ENCODE measurements at places on chromosomes 5 and 9. TPM values are rescaled to one million over a fixed set of nuclear protein-coding genes. Genes with fewer than 3 reads are reported as not detected.

The LHX6 gene
- total RNA-seq, result 2.2 TPM

GRCh38 chr9:90000925-90001324 lies 396.1 kb downstream of the GADD45G start:
- DNase-seq, result no peak

- no peak for DNase-seq
Measured at GRCh38 chr5:644509-644908, 32.4 kb downstream of the CEP72 start.

The BTNL8 gene
- total RNA-seq, result not detected

DNA sequence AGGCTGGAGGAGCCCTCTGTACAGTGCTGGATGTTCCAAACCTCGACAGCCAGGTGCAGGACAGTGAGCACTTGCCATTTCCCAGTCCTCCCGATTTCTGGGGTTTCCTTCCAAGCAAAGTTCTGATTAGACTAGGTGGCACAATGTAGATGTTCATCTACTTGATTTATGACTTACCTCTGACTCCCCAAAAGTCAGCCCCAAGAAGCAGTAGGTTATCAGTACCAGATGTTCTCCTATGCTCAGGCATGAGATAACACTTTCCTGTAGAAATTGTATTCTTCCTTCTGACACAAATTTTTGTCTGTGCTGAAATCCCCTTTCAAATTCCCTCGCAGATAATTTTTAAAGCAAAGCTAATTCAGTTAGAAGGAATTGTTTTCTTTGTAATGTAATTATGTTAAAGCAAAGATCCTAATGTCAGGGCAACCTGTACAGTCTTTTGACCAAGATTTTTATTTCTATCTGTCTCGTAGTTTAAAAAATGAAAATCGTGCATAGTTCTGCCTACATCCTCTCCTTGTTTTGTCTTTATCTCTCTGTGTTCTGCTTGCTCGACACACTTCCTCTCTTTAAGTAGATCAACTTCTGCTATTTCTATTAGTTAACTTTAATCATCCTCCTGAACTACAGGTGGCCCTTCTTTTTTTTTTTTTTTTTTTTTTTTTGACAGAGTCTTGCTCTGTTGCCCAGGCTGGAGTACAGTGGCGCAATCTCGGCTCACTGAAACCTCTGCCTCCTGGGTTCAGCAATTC lies 102.4 kb upstream of the PJA2 start:
- no peak for DNase-seq

The IL33 gene
- 123 TPM for total RNA-seq

GRCh38 chr5:1801222-1801966 lies at the start of gene NDUFS6:
NDUFS6 (plus strand) TSS chr5:1801407; CDS start chr5:1801418, 11 bp downstream.
- DNase-seq, result no peak

DNA sequence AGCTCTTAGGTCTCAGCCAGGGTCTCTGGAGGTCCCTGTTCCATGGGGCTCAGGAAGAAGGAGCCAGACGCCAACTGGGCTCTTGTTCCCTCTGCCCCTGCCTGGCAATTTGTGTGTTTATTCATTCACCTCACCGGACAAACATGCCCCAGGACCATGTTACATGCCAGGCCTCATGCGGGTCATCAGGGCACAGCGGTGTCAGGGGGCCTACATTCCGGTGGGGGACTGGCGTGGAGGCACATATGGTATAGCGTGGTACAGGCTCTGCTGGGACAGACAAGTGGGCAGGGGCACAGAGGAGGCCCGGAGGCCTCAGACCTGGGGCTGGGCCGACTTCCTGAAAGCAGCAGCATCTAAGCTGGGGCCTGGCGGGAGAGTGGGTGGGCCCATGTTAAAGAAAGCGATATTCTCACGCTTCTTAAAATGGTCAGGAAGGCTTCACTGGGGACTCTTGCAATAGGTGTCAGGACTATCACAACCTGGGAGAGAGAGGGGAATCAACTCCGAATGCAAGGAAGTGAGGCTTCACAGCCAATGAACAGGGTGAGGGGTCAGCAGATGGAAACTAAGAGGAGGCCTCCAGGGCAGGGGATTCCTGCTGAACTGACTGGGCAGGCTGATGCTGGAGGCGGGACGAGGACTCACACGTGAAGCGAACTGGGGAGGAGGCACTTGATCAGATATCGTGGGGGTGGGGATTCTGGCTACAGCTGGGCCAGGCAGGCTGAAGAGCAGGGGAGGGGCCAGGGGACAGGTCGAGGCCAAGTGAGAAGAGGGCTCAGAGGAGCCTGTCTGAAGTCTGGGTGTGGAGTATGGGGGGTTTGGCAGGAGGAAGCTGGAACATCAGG lies 41.9 kb downstream of the NCS1 start:
- DNase-seq, result peak; percentile 78

DNA sequence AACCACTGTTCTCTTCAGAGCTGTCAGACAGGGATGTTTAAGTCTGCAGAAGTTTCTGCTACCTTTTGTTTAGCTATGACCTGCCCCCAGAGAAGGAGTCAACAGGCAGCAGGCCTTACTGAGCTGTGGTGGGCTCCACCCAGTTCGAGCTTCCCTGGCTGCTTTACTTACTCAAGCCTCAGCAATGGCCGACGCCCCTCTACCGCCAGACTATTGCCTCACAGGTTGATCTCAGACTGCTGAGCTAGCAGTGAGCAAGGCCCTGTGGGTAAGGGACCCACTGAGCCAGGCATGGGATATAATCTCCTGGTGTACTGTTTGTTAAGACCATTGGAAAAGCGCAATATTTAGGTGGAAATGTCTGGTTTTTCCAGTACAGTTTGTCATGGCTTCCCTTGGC lies 229.6 kb downstream of the TMEM167A start:
- no peak for DNase-seq

DNA sequence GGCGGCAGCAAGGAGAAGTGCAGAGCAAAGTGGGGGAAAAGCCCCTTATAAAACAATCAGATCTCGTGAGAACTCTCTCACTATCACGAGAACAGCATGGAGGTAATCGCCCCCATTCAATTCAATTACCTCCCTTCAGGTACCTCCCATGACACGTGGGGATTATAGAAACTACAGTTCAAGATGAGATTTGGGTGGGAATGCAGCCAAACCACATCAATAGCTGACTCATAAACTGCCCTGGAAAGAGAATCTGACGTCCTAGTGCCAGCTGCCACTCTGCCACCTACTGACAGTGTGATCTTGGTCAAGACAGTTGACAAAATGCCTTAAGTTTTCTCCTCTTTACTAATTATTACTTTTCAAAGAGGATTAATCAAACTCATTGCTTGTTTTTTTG lies 128.3 kb downstream of the GPBP1 start:
- DNase-seq, result no peak

The LHX2 gene
- not detected for total RNA-seq

DNA sequence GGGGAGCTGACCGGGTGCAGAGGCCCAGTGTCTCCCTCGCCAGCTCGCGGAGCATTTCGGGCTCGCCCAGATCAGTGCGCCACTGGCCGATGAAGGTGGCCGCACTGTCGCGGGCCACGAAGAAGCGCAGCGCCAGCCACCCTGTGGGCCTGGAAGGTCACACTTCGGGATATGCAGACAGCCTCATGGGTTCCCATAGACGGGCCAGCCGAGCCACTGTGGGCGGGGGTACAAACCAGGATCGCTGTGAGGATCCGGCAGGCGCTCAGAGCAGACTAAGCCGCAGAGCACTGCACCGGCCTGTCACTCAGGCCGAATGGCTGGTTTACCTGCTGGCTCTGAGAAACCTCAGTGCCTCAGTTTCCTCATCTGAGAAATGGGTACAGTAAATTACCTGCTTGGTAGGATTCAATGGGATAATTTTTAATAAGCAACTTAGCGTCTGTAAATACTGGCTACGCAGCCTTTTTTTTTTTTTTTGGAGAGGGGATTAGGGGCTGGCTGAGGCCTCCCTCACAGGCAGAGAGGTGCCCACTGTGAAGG lies 64.0 kb upstream of the IGFBPL1 start:
- no peak for DNase-seq

The NDOR1 gene
- 3.2 TPM for total RNA-seq

DNA sequence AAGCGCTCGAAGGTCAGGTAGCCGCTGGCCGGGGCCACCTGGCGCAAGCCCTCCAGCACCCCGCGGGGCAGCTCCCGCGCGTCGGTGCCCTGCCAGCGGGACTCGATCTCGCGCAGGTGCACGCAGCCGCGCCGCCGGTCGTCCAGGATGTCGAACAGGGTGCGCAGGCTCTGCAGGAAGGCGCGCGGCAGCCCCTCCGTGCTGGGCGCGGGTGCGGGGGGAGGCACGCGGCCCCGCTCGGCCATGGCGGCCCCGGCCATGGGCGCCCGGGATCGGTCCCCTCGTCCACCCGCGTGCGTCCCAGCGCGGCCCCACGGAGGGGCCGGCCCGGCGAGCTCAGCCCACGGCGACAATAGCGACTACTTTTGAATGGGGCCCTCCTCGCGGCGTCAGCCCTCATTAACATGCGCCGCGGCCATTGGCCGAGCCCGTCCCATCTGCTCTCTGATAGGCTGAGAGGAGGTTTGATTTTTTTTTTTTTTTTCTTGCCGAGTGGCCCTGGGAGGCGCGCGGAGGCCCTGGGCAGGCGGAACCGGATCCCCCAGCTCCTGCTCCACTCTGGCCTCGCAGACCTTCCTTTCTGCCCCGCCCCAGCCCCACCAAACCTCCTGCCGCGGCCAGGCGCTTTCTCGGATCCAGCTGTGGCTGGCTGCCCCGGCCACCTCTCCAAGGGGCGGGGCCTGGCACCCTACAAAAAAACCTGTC lies at the start of gene SAPCD2:
Gene SAPCD2, minus strand, starts transcription at position 357 of the 705 bp plus-strand sequence. Its CDS starts 97 bp downstream, at position 260.
- peak; percentile 74 for DNase-seq

The RNF130 gene
- total RNA-seq, result 69.2 TPM

The B4GALT1 gene
- total RNA-seq, result 36.4 TPM

GRCh38 chr5:123215929-123216702 lies 127.1 kb downstream of the PRDM6 start:
- no peak for DNase-seq

- no peak for DNase-seq
Measured at GRCh38 chr9:93657331-93658111, 81.1 kb downstream of the PHF2 start.

The CDO1 gene
- total RNA-seq, result 21.1 TPM

The SPATA31C1 gene
- total RNA-seq, result 0.16 TPM

The FAM219A gene
- 6.0 TPM for total RNA-seq

DNA sequence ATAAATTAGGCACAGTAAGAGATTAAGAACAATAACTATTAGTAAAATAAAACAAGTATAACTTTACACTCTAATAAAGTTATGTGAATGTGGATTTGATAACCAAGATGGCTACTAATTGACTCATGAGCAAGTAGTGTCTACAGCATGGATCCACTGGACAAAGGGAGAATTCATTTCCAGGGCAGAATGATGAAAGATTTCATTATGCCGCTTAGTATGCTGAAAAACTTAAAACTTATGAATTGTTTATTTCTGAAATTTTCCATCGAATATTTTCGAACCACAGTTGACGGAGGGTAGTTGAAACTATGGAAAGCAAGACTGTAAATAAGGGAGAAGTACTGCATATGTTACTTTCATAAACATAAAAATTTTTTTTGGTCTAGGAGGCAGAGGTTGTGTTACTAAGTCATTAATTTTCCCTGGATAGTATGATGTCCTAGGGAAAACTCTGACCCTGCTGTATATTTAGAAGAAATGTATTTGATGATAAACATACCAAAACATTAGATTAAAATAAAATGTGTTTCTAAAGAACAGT lies 24.9 kb upstream of the TARS1 start:
- DNase-seq, result no peak

The CCL27 gene
- not detected for total RNA-seq

DNA sequence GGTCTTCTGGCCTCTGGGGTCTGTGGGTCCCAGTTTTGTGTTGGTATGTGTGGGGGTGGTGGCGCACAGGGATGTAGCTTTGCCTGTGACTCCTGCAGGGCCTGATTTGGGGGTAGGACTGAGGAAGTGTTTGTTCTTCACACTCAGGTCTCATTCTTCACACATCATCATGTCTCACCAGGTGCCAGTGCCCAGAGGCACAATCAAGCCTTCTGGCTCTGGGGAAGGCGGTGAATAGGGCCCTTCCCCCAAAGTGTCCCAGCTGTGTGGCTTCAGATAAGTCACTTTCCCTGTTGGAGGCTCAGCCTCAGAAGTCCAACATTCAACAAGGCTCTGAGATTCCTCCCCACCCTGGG lies 5.1 kb downstream of the DBN1 start:
- DNase-seq, result no peak

DNA sequence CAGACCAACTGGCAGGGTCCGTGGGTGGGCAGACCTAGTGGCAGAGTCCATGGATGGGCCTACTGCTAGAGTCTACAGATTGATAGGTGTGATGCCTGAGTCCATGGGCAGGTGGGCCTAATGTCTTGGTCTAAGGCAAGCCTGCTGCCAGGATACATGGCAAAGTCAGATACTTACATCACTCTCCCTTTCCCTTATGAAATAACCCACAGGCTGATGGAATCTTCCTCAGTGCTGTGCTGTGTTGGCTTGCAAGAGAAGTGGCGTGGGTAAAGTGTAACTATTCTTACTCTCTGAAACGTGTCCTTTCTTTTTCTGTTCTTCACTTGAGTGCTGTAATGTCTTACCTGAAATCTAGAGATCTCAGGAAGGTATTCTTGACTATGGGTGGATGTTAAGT lies 67.3 kb upstream of the ADRB2 start:
- no peak for DNase-seq

DNA sequence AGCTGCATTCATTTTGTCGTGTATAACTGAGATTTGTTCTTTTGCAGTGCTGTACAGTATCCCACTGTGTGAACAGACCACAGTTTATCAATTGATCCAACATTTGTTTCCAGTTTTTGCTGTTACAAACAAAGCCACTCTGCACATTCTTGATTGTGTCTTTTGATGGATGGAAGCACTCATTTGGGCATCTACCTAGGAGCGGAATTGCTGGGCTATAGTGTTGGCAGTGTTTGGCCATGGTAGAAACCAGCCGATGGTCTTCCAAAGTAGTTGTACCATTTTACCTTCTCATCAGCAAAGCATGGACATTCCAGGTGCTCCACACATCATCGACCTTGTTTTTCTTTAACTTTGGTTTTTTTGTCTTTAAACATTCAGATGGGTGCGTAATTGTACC lies 77.7 kb downstream of the PSMB7 start:
- no peak for DNase-seq

DNA sequence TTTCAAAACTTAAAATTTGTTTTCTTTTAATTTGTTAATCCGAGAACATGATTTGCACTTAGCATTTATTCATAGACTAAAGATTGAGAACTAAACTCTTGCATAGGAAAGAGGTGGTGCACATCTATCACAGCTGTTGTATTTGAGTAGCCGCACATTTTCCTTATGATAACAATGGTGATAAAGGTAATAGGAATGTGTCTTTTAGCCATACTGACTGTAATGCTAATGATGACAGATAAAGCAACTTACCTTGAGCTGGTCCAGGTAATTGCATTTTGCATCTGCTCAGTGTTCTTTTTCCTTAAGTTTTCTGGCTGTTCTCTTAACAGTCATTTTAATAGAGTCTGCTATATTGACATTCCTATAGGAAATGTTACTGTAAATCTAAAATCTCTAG lies 19.0 kb downstream of the PHAX start:
- DNase-seq, result no peak

DNA sequence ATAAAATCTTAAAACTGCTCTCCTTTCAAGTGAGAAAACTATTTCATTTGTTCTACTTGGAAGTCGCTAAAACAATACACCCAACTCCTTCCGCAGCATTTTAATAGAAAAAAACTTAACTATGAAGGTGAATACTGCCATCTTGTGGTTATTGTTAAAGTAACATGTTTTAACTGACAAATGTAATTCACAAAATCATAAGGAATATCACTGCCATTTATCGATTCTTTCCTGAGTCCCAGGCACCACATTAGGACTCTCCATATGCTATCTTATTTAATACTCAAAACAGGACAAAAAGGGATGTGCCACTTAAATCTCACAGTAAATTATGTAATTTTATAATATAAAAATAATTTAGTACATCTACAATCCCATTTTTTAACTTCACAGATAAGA lies 130.5 kb upstream of the ITGA1 start:
- peak; percentile 49 for DNase-seq

All from urinary bladder (tissue), 4 donors.